Stimulated activated CD8-positive, alpha-beta memory T cell treated with anti-CD3 and anti-CD28 coated beads, Interleukin-4, amount 100 ng/mL, for 24 hours (primary cell): ENCODE measurements at places on chromosomes 2 and 18.
A peak's percentile ranks its signal among the peaks of the same experiment; 100 is the strongest.

- no peak for DNase-seq
Observed at GRCh38 chr2:30209227-30209626, 22.1 kb upstream of the LBH start.

DNA sequence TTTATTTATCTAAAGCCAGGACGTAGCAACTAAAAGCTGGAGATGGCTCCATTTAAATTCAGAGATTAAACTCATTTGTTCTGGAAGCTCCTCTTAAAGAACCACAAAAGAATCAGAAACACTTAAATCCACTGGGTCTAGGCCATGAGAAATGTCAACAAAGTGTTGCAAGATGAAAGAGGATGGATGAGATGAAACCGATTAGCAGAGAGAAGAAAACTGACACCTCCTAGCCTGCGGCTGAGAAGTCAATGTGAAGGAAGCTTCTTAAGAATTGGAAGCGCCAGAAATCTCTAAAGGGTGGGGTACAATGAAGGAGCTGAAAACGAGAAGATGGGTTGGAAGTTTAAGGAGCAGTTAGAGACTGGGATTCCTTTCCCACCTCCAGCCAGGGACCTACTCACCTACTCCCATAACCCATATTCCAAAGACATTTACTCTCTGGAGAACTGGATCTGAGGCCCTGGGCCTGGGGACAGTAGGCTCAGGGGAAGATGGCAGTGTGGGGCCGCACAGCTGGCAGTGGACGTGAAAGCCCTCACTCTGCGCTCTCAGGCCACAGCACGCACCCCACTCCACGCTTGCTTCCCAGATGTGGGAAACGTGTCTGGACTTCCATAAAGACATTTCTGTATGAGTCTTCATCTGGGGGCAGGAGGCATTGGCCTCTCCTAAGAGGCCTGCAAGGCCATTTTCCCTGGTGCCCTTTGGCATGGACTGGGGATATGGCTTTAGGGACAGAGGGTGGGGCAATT lies 188.4 kb downstream of the LOXHD1 start:
- no peak for DNase-seq

- no peak for DNase-seq
Observed at GRCh38 chr18:36745219-36745975, 83.4 kb downstream of the TPGS2 start.

- DNase-seq = no peak
Observed at GRCh38 chr2:54967269-54967668, 83.0 kb downstream of the RTN4 start.

DNA sequence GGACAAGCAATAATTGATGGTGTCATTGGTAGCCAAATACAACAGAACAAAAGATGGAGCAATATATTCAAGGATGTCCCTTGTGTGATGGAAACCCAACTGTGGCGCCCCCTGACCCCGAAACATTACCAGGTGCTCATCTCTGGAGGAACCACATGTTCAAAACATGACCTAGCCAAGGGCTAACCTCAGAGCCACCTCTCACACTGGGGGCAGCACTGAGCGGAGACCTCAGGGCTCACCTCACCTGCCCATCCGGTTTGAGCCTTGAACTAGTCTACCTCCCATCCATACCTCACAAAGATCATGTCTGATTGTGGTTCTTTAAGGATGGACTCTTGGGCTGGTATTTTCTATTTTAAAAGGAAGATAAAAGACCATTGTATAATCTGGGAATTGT lies 314.4 kb upstream of the CDH7 start:
- no peak for DNase-seq

DNA sequence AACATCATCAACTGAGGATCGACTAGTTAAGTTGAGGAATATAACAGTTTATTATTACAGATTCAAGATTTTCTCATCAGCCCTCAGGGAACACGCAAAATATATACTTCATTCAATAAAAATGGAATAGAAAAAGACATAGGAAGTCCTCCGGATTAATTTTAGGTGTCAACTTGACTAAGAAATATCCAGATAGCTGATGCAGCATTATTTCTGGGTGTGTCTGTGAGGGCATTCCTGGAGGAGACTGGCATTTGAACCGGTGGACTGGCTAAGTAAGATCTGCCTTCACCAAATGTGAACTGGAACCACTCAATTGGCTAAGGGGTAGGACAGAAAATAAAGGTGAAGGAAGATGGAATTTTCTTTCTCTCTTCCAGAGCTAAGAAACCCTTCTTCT lies 845.3 kb downstream of the SOCS6 start:
- no peak for DNase-seq

GRCh38 chr2:172775319-172775718 lies 39.7 kb downstream of the RAPGEF4 start:
- no peak for DNase-seq

GRCh38 chr2:142865924-142866323 lies 11.5 kb upstream of the KYNU start:
- no peak for DNase-seq

- DNase-seq = no peak
Observed at GRCh38 chr2:46748121-46748520, 167.5 kb downstream of the MCFD2 start.

- DNase-seq = no peak
Observed at GRCh38 chr2:71385012-71385411, 53.4 kb downstream of the ZNF638 start.

GRCh38 chr18:47203626-47204464 lies 27.7 kb upstream of the IER3IP1 start:
- no peak for DNase-seq

DNA sequence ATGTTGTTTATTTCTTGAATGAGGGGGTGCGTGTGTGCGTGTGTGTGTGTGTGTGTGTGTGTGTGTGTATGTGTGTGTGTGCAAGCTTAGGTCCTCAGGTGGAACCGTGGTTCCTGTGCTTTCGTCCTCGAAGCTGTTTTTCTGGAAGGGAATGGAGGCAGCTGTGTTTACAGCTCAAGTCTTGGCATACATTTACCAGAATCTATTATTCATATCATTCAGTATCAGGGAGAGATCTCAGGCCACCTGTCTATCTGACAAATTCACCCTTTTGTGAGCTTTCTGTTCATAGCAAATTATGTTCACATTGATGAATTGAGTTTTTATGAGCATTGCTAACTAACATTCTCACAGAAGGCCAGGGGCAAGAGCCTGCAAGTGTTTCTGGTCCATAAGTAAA lies 550.4 kb downstream of the ARHGAP15 start:
- no peak for DNase-seq

DNA sequence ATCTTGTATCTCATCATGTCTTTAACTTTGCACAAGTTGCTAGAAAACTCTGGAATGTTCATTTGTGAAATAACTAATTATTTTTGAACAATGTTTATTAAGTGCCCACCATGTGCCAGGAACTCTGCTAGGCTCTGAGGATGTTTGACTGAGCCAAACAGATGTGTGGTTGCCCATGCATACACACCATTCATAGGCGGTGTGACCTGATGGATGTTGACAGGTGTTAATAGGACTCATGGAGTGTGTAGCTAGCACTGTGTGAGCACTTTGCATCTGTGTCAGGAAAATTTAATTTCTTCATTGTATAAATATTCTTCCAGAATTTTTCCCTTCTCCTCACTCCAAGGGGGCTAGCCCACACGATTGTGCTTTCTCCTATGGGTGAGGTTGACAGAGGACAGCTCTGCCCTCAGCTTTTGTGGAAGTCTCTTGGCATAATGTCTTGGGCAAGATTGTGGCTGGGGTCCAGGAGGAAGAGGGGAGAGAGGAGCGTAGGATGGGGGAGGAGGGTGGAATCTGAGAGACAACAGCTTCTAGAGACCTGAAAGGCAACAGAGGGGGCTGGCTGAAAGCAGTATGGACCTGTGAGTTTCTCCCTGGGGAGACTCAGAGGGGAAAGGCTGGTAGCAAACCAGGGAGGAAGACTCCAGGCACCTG lies 214.6 kb upstream of the CXCR4 start:
- no peak for DNase-seq

- DNase-seq = no peak
Observed at GRCh38 chr2:239735131-239735828, 289.9 kb downstream of the NDUFA10 start.

- DNase-seq = no peak
Observed at GRCh38 chr18:31197676-31198075, 35.0 kb upstream of the DSC1 start.

DNA sequence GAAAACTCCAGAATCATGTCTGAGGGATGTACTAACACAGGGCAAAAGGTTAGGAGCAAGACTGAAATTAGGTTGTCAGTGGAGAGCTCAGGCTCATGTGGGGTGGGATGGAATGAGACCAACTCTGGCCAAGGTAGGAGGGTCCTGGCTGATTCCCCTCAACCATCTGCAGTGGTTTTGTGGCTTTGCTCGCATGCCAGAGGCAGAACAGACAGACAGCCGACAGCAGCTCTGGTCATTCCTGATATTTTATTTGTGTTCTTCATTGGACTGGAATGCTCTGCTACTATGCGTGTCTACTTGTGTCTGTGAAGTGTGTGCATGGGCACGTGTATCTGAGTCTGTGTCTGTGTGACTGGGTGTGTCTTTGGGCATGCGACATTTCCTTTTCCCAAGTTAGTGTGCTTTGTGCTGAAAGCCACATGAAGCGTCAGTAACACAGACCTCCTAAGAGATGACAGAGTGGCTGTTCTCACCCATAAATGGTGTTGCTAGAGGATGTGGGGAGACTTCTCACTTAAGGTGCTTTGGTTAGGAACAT lies 239.5 kb downstream of the CNTNAP5 start:
- no peak for DNase-seq

- no peak for DNase-seq
Observed at GRCh38 chr2:240960309-240960970, 38.0 kb upstream of the SNED1 start.

DNA sequence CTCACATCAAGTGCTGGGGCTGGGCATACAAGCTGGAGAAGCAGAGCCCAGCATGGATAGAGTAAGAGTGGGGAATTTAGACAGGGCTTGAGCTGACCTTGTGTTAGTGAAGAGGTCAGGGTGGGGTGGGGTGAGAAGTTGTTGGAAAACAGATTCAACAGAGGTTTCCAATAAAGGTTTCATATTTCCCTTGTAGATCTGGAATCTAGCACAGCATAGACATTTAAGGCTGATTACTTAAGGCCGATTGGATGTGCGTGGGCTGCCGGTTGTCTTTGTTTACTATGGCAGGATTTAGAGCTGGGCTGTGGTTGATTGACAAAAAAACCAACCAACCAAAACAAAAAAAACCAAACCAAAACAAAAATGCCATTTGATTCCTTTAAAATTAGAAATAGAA lies 114.9 kb upstream of the SEC11C start:
- no peak for DNase-seq

- DNase-seq = no peak
Observed at GRCh38 chr2:164717000-164717803, 95.9 kb upstream of the GRB14 start.

DNA sequence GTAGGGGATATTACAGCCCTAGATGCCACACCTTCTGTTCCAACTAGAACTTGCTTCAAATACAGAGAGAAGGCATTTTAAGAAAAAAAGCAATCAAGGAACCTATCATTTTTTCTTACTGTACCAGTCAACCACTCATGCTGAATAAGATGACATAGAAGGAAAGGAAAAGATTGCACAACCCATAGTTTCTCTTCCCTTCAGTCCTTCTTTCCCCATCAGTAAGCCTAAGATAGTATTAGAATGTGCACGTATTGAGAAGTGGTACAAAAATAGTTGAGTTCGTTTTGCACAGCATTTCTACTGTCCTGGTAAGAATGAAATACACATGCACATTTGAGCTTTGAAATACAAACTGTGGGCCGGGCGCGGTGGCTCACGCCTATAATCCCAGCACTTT lies 27.0 kb upstream of the HK2 start:
- no peak for DNase-seq

GRCh38 chr2:223062396-223062795 lies 10.4 kb downstream of the KCNE4 start:
- no peak for DNase-seq

- no peak for DNase-seq
Observed at GRCh38 chr2:109344270-109344805, 215.3 kb downstream of the SH3RF3 start.

DNA sequence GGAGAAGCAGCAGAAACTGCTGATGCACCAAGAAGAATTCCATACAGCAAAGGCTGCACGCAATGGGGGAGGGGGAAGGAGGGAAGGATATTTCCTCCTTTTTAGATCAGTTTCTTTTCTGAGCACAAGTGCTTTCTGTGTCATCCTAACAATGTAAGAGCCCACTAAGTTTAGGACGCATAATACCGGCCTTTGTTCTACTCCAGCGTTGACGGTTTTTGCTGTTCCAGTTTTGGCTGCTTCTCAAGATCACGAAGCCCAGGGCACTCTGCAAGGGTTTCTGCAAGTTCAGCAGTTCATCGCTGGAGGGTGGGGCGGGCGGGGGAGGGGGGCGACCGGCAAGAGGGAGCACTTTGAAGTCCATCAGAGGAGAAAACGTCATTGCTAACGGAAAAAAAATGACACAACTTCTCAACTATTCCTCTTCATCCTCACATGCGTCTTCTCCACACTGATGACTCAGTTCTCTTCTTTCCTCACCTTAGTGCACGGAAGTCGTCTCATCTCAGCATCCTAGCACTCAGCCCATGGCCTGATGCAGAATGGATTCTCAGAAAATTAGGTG lies 8.7 kb downstream of the FAM178B start:
- no peak for DNase-seq

DNA sequence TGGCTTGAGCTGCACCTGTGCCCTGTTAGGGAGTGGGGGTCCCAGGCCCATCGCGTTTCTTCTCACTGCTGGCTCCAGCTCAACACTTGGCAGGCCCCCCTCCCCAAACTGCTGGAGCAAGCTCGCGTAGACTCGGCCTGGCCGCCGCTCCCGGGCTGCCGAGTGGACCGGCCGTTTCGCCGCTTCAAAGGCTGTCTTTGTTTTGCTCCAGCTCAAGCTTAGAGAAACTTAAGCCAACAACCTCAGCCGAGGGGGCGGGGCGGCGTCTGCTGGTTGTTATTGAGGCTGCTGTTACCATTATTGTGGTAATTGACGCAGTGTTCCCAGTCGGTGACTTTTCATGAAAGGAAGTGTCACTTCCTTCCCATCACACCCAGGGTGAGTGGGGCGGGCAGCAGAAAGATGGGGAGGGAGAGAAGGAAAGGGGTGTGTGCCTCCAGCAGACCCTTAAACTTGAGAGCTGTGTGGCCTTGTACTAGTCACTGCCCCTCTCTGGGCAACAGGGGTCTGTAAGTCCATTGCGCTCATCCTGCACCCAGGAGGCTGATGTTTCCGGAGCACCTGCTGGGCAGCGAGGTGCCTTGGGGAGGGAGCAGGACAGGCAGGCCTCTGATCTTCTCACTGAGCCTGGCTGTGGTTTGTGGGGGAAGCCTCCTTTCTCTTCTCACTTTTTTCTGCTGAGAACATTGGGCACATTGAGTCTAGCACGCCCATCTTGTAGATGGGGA lies 2.1 kb downstream of the ARID5A start:
- peak; percentile 85 for DNase-seq
